ENCODE measurements at places on chromosomes 6 and 20. TPM values are rescaled to one million over a fixed set of nuclear protein-coding genes. Genes with fewer than 3 reads are reported as not detected.

SIRPA gene
- total RNA-seq = 74.7 TPM

SCRT2 gene
- total RNA-seq = not detected

PLEKHG1 gene
- total RNA-seq = 5.5 TPM

PTGIS gene
- 0.16 TPM for total RNA-seq

CGA gene
- total RNA-seq = not detected

PROCR gene
- total RNA-seq = 45.2 TPM

PNPLA1 gene
- not detected for total RNA-seq

HLA-DQA2 gene
- not detected for total RNA-seq

HSPA1L gene
- 0.29 TPM for total RNA-seq

MAS1 gene
- not detected for total RNA-seq

CENPQ gene
- total RNA-seq = 14.7 TPM

RGS19 gene
- total RNA-seq = 28.7 TPM

CEBPB gene
- total RNA-seq = 69.6 TPM

NAPB gene
- total RNA-seq = 13.1 TPM

MDN1 gene
- total RNA-seq = 25.3 TPM

NKX2-4 gene
- total RNA-seq = 1.8 TPM

KHDC1L gene
- not detected for total RNA-seq

NQO2 gene
- total RNA-seq = 40.0 TPM

MRS2 gene
- total RNA-seq = 47.4 TPM

HRH3 gene
- total RNA-seq = not detected

SDC4 gene
- total RNA-seq = 17.5 TPM

KIF25 gene
- 0.51 TPM for total RNA-seq

RIPOR3 gene
- not detected for total RNA-seq

Measured in SK-MEL-5 (cell line).